ENCODE measurements at places on chromosomes 16 and 17.

GRCh38 chr17:28406473-28406814 lies 432 bp upstream of the SLC46A1 start:
- no peak for DNase-seq

GRCh38 chr17:72165867-72166439 lies 45.1 kb downstream of the SOX9 start:
- no peak for DNase-seq

- DNase-seq: no peak
Measured at GRCh38 chr17:60305141-60305540, 86.8 kb downstream of the USP32 start.

DNA sequence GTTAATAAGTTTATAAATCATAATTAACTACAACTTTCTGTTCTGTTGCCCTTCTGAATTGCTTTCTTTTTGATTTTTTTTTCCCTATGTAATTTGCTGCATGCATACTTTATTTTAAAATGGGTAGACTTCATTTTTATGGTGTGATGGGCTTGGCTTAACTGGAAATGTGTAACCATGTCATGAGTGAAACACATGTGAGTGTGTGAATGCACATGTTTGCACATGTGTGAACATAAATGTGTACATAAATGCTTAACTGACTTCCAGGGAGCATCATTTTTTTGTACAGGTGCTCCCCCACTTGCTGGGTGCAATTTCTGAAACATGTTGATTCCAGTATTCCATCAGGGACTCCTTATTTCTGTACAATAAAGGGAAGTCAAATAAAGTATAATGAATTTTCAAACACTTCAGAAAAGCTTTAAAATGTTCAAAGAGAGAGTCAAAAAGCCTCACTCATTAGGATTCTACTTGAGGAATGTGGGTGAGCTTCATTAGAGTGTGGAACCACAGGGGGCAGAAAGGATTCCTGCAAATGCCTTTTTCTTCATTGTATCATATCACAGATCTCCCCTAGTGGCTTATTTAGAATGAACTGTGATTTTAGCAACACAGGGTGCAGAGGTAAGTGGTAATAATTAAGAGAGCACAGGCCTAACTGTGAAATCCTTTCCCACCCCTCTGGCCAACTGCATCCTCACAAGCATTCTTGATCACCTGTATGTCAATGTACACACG lies 31.7 kb upstream of the CDH11 start:
- no peak for DNase-seq

DNA sequence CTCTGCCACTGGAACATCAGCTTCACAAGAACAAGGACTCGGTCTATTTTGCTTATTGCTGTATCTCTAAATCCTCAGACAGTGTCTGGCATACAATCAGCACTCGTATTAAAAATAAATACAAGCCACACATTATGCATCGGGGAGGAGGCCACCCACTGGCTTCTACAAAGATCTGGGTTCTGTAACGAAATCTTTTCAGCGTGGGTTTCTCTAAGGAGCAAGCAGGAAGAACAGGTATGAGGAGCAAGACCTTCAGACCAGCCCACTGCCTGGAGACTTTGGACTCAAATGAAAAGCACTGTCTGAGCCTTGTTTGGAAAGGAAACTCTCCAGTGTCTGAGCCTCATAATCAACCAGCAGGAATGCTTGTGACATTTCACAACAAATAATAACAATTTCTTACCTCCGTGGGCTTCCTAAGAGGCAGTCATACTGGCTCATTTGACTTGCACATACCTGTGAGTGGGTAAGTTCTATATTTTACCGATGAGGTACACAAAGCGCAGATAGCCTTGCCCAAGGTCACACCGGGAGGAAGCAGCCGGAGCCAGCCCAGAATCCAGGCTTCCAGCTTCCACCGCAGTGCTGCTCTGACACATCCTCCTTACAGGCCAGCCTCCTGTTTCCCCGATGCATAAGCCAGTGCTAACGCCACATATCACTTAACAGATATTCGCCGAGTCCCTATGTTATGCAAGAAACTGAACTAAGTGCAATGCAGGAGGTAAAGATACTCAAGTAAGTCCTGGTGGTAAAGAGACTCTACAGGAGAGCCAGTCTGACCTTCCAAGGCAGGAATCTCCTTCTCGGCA lies 118.6 kb upstream of the TNRC6C start:
- no peak for DNase-seq

GRCh38 chr17:56257075-56257474 lies 103.8 kb downstream of the ANKFN1 start:
- DNase-seq: no peak

GRCh38 chr17:32503251-32504165 lies 16.7 kb downstream of the CDK5R1 start:
- DNase-seq: no peak

DNA sequence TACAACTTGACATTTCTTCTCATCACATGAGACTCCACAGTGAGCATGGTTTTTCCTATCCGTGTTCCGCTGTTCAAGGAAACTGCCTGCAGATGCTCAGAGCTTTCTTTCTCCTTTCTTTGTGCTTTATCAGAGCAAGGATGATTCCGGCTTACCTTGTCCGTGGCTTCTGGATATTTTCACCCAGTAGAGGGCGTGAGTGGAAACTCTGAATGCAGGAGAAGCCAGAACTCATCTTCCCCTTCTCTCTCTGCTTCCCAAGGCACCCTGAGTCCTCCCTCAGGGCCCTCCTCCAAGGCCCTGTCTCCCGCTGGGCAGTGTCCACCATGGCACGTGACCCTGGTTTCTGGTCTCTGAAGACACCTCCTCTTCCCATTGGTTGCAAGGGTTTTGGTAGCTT lies 721.1 kb upstream of the RBFOX1 start:
- DNase-seq: no peak

DNA sequence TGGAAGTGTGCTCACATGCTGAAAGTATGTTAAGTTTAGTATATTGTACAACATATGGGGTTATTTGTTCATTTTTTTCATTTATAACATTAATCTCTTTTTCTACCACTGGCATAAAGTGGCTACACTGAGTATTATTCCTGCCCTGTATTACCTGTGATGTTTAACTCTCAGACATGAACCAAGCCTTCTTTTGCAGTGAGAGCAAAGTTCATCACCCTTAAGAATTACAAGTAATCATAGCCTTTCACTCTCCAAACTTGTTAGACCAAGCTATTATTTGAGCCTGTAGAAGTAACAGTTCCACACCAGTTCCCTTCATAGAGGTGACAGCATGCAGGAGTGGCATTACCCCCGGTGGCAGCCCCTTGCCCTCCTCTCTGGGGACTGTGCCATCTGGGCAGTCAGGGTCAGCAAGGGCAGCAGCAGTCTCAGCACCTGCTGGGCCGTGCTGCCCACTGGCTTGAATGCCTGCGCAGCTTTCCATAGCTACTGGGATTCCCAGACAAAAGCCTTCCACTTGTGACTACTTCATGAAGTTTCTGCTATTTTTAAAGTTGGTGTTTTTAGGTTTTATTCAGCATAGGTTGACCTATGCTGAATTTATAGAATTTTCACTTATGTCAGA lies 71.3 kb downstream of the TMC6 start:
- no peak for DNase-seq

DNA sequence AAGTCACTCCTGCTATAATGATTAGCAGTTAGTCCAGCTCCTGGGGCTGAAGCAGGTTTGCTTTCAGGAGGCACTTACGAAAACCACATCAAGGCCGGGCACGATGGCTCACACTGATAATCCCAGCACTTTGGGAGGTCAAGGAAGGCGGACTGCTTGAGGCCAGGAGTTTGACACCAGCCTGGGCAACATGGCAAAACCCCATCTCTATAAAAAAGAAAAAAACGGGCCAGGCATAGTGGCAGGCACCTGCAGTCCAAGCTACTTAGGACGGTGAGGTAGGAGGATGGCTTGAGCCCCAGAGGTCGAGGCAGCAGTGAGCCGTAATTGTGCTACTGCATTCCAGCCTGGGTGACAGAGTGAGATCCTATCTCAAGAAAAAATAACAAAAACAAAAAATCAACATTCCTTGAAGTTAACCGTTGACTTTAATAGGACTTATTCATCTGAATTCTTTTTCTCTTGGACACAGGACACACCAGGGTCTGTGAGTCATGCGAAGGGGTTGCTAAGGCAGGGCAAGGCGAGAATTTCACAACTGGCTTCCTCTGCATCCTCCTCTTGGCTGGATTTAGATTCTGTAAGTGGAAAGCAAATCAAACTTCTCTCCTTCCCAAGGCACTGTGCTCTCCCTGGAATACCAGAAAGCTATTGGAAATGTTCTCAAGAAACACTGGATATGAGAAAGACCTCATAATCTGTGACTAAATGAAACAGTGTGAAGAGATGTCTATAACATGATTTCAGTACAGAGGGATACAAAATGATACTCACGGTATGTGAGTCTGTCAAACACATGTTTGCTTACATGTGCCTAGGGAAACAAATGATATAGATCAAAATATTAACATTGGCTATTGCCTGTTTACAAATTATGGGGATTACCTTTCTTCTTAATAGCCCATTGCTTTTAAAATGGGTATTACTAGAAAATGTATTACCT lies 99.5 kb downstream of the SYCE1L start:
- no peak for DNase-seq

GRCh38 chr16:74463888-74464287 lies 42.6 kb upstream of the CLEC18B start:
- DNase-seq: no peak

GRCh38 chr16:59907611-59908010 lies 1173.5 kb upstream of the GOT2 start:
- no peak for DNase-seq

GRCh38 chr16:47779201-47780016 lies 318.3 kb downstream of the PHKB start:
- DNase-seq: no peak

GRCh38 chr17:22511431-22511830 lies 819.1 kb downstream of the KCNJ18 start:
- DNase-seq: no peak

DNA sequence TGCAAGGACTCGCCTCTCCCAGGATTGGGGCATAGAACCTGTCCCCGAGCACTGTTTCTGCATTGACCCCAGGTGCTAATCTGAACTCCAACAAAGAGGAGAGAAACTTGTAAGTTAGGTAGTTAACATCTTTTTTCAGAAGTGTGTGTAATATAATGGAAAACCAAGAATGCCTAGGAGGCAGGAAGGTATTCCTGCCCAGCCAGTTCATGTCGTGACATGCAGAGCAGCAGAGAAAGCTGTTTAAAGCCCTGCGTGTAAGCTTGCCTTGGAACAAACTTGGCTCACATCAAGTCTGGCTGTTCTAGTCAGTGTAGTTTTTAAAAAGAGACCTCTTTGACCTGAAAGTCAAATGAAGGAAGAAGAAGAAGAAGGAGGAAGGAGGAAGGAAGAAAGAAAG lies 2.1 kb upstream of the GNA13 start:
- no peak for DNase-seq

GRCh38 chr17:82713071-82713723 lies 3.3 kb upstream of the FN3KRP start:
- DNase-seq: no peak

- DNase-seq: no peak
Measured at GRCh38 chr17:9330611-9331271, 244.9 kb downstream of the STX8 start.

DNA sequence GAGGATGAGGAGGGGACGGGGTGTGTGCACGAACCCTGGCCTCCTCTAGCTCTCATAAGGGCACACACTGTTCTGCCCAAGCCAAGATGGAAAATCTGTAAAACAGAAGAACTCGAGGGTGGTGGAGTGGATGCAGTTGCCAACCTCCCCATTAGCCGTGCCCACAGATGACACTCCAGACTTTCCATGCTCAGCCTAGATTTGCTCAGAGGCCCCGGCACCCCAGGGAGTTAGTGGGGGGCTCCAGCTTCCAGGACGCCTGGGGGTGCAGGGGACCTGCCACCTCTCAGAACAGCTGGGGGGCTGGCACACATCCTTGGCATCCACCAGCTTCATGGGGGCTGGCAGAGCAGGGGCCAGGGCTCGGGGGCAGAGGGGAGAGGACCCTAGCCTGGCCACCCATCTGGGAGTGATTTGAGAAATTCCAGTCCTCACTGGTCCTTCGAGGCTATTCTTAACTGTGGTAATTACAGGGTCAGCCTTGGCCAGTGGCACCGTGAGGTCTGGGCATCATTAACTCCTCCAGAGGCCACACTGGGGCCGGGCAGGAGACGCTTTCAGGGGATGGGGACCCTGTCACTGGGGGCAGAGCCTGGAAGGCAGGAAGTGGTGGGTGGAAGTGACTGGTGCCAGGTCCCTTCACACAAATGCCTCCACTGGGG lies 14.3 kb downstream of the VASN start:
- no peak for DNase-seq

- DNase-seq: peak; percentile 32
Measured at GRCh38 chr17:2398655-2399571, 1.9 kb downstream of the MNT start.
